ENCODE measurements at places on chromosomes 16 and 17.

DNA sequence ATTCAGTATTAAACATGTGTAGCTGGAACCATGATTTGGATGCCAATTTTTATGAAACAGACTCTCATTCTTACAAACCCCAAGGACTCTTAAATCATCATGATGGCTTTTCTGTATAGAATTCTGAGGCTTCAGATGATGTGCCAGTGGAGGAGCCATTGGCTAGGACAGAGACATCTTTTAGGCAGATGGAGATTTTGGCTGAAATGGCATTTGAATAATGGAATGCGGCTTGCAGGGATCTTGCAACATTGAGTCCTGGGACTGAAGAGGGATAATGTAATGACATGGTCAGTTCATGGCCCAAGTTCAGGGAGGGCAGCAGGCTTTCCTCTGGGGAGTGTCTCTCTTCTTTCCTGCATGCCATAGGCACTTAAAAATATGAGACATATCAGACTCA, 172.4 kb downstream of the ABCA8 start:
- DNase-seq, result no peak

DNA sequence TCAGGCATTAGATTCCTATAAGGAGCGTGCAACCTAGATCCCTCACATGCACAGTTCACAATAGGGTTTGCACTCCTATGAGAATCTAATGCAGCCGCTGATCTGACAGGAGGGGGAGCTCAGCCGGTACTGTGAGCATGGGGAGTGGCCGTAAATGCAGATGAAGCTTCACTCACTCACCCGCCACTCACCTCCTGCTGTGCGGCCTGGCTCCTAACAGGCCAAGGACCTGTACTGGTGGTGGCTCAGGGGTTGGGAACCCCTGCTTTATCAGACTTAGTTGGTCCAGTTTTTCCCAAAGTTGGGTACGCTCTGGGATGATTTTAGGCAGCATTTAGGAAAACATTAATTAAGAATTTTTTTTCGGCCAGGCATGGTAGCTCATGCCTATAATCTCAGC, 103.8 kb downstream of the MARF1 start:
- DNase-seq, result no peak

- DNase-seq, result no peak
These were observed 4.1 kb downstream of the PRPSAP2 start for GRCh38 chr17:18862011-18862410.

DNA sequence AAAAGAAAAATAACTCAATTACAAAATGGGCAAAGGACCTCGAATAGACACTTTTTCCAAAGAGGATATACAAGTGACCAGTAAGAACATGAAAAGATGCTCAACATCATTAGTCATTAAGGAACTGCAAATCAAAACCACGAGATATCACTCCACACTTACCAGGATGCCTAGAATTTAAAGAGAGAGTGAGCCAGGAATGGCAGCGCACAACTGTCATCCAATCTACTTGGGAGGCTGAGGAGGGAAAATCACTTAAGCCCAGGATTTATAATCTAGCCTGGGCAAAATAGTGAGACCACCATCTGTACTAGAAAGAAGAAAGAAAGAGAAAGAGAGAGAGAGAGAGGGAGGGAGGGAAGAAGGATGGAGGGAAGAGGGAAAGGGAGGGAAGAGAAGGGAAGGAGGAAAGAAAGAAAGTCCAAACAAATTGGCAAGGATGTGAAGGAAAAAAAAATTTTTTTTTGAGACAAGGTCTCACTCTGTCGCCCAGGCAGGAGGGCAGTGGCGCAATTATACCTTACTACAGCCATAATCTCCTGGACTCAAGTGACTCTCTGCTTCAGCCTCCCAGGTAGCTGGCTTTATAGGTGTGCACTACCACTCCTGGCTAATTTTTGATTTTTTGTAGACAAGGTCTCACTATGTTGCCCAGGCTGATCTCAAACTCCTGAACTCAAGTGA, 22.6 kb downstream of the TBX2 start:
- DNase-seq, result no peak

- no peak for DNase-seq
These were observed 4.5 kb downstream of the SCARF1 start for GRCh38 chr17:1641065-1641403.

- DNase-seq, result no peak
These were observed 8.6 kb downstream of the P2RX1 start for GRCh38 chr17:3907483-3908216.

DNA sequence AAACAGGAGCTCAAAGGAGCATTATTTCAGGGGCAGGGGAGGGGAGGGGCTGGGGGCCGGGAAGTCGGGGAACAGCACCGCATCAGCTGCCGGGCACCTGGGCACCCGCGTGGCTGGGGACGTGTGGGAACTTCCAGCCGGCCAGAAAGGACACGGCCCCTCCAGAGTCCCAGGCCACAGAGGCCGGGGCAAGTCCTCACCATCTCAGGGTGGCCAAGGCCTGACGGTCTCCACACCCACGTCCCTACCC, 1.1 kb downstream of the PGAP6 start:
- DNase-seq, result peak; percentile 11

GRCh38 chr16:9351440-9351839, 260.0 kb downstream of the HAPSTR1 start:
- no peak for DNase-seq

GRCh38 chr17:73625991-73626673, 18.1 kb downstream of the SDK2 start:
- DNase-seq, result no peak

DNA sequence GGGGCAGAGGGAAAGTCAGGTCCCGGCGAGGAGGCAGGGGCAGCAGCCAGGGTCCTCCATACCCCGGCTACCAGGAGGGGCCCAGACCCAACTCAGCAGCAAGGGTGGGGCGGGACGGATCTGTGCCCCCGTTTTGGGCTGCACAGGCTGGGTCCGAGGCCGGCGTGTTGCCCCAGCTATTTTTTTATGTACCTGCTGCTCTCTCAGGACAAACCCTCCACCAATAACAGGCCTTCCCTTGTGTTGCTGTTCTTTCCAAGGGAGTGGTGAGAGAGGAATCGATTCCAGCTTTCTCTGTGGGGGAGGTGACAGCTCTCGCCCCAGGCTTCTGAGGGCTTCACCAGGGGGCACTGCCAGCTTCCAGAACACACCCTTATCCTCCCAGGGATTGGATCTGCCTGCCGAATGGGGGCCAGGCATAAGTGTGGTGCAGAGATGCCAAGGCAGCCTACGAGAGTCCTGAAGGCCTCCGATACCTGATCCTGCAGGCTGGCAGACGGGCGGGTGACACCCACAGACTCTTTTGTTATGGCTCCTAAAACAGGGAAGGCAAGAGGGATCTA, 22.3 kb downstream of the RTN4RL1 start:
- DNase-seq, result no peak

GRCh38 chr16:22711847-22712246, 102.1 kb upstream of the HS3ST2 start:
- DNase-seq, result no peak

DNA sequence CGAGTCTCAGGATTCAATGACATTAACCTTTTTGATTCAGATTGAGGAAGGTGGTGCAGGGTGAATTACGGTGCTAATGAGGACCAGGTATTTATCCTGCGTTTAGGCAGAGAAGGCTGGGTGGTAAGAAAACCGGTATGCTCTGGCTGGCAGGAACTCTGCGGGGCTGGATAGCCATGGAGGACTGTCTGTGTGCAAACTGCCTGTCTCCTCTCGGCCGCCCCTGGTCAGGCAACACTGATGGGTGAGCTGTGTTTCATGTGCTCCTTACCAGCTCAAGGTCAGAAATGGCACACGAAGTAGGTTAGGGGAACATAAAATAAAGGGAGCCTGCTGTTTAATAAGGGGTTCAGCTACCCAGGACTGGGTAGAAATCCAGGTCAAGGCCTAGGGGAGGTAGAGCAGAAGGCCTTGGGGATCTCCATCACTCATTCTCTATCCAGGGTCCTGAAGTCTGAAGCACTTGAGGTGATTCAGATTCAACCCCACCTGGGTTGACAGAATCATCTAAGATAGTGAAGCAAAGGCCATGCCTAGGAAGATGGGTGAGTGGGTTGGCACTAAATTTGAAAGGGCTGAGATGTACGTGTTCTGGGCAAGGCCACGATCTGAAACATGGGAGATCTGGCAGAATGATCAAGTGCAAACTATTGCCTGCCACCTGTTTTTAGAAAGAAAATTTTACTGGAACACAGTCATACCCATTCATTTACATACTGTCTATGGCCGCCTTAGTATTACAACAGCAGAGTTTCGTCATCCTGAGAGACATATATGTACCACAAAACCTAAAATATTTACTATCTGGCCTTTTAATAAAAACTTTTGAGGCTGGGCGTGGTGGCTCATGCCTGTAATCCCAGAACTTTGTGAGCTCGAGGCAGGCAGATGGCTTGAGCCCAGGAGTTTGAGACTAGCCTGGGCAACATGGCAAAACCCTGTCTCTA, 292.5 kb downstream of the XYLT1 start:
- DNase-seq, result peak; percentile 22

DNA sequence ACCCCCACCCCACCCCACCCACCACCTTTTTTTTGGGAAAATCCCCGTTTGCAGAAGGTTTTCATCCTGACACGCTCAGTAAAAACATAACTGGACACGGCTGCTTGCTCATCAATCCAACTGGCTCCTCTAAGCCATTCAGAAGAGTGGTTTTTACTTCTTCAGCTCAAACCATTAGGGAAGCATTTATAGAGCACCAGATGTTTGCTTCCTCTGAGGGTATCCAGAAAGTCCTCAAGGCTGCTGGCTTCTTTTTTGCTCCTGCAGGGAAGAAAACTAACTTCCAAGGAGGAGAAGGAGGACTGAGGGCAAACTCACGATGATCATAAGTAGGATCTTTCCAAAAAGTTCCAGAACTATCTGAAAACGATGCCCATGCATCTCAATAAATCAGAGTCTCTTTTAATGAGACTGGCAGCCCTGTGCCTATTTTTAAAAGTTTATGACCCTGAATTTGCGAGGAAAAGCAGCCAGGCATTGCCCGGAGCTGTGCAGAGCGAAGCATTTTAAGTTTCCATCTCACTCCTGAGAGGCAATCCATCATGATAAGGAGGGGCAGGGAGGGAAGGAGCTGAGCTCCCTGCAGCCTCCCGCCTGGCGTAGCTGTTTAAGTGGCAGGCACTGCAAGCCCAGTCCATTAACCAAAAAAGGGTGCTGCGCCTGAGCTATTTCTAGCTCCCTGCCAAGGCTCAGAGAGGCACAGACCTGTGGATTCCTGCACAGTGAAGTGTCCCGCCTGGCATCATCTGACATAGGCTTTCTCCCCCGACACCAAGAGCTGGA, 146.3 kb upstream of the FOXF1 start:
- no peak for DNase-seq

- DNase-seq, result no peak
These were observed 211.6 kb upstream of the SDK2 start for GRCh38 chr17:73855720-73856333.

GRCh38 chr17:45342871-45343526, 26.2 kb upstream of the MAP3K14 start:
- no peak for DNase-seq

DNA sequence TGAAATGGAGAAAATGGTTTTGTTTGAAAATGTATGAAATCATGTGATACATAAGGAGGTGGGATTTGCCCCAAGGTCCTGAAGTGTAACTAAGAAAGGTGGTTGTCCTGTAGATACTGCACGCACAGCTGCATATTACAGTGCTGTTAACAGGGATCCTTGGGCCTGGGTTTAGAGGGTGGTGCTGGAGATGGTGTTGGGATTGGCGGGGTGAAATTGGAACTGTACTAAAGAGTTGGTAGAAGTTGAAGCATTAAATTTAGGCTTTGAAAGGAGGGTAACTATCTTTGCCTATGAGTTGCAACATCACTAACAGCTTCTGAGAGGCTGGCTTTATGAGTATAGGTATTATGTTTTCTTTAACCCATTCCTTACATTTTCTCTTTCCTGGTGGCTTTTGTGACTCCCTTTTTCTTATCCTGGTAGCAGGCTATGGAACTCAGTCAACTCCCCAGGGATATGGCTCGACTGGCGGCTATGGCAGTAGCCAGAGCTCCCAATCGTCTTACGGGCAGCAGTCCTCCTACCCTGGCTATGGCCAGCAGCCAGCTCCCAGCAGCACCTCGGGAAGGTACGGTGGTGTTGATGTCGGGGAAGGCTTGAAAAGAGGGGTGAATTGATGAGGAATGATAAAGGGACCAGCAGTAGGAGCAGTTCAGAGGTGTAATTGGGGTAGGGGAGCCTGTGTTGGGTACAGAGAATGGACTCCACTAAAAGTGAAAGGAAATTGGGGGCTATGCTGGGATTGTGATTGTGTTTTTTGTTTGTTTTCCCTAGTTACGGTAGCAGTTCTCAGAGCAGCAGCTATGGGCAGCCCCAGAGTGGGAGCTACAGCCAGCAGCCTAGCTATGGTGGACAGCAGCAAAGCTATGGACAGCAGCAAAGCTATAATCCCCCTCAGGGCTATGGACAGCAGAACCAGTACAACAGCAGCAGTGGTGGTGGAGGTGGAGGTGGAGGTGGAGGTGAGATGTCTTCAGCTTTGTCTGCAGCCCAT, 3.8 kb downstream of the FUS start:
- no peak for DNase-seq

DNA sequence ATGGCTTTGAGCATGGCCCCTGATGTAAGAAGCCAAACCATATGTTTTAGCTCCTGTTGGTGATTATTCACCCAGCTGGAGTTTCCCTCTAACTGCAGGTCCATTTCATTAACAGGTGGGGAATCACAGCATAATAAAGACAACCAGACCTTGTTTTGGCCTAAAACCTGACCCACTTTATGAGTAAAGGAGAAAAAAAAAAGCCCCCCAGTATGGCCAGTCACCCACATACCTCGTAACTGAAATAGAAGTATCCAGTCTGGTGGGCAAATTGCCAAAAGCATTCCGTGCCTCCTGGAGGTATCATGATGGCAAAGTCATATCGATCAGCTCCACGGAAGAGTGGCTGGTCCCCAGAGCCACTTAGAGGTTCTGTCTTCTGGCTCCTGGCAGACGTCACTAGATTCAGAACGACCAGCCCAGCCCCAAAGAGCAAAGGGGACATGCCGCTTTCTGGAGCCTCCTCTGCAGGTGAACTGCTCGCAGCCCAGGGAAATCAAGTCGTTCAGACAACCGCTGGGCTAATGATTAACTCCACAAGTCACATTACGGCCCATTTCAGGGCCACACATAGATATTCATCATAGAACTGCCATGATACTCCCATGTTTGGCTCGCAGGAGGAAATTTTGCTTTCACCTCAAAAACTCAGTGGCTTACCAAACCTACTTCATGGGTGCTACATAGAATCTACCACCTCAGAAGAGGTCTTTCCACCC, at the start of gene TMED6:
Gene TMED6, minus strand, starts transcription at position 478 of the 719 bp plus-strand sequence. Its CDS starts 33 bp downstream, at position 445.
- no peak for DNase-seq

DNA sequence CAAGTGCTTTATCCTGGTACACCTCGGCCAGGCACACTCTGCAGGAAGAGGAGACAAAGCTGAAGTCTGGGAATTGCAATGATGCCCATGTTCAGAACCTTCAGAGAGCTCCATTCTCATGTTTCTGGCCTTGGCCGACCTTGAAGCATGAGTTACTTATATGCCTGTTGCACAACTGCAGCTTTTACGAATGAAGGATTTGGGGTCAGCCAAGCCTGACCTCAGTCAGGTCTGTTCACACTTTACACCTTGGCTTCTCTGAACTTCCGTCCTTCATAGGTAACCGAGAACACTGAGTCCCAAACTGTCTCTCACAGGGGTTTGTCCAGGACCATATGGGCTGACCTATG, 66.7 kb downstream of the GTF3C1 start:
- no peak for DNase-seq
